ENCODE measurements at places on chromosomes 5 and 9.

DNA sequence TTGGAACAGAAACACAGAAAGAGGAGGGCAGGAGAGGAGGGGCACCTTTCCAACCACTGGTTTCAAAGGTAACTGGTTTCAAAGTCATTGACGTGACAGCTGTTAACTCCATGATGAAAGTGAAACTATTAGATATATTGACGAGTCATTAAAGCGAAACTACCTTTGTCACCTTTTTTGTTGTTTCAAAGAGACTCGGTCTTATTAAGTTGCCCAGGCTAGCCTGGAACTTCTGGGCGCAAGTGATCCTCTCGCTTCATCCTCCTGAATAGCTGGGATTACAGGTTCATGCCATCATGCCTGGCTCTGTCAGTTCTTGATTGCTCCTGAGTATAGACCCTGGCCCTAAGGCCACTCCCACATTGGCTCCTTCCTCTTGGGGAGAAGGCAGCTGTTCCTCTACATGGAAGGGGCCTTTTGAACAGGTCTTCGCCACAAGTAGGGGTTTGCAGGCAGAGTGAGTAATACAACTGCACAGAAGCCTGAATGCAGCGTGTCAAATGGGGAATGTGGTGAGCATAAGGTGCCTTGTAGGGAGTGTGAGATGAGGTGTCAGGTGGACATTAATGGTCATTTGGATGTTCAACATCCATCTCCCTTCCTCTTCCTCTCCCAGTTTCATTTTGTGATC lies 3.4 kb upstream of the F12 start:
- DNase-seq, result no peak

GRCh38 chr9:105148328-105149006 lies 96.0 kb upstream of the SLC44A1 start:
- no peak for DNase-seq

- DNase-seq, result no peak
Observed at GRCh38 chr5:14008819-14009311, 64.4 kb upstream of the DNAH5 start.

GRCh38 chr5:92775711-92776615 lies 805.1 kb downstream of the NR2F1-AS1 start:
- no peak for DNase-seq

GRCh38 chr9:72263572-72263971 lies 101.4 kb downstream of the ZFAND5 start:
- no peak for DNase-seq

DNA sequence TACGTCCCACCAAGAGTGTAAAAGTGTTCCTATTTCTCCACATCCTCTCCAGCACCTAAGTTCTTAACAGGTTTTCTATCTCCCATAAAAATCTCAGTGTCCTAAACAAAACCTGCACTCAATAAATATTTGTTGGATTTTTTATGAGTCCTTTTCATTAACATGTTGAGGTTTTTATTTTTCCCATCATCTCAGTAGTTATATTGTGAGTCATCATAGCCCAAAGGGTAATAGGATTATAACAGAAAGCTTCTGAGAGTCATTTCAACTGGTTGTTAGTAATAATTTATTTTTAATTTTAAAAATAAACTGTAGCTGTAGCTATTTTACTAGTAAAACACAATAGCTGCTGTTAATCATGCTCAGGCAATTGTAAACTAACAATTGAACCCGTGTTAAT lies 331.6 kb upstream of the SLC30A5 start:
- no peak for DNase-seq

DNA sequence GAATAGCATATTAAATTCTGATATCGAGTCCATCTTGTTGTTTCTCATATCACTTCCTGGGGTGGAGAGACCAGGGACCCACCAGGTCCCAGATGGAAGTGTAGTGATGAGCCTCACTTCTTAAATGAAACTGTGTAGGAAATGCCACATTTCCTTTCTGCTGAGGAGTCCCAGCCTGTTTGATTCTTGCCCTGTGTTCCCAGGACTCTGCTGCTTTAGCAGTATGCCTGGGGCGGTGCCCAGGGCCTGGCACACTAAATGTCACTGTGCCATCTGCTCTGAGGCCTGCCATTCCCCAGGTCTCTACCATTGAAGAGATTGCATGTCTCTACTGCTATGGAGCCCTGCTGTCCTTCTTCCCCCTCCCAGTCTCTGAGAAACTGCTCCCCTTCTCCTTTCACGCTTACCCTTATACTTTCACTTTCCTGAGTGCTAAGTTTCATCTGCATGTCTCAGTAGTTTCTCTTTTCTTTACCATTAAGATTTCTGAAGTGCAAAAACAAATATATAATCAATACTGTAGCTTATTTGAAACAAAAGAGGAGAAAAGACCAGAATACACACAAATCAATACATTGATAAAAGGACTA lies 260.4 kb downstream of the GABRB2 start:
- no peak for DNase-seq

DNA sequence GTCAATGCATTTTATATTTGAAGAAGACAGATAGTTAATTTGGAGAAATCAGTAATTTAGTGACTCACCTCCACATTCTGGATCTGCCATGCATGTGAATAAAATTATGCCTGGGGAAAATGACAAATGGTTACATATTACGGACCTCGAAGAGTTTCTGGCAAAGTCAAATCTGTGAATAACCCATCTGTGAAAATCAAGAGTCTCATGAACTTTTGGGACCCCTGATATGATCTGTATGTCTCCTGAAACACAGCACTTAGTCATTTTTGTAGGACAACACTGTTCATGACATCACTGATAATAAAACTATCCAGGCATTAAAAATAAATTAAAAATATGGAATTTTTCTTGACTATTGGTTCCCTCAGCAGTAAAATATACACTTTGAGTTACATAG lies 584.5 kb downstream of the TLE4 start:
- no peak for DNase-seq

DNA sequence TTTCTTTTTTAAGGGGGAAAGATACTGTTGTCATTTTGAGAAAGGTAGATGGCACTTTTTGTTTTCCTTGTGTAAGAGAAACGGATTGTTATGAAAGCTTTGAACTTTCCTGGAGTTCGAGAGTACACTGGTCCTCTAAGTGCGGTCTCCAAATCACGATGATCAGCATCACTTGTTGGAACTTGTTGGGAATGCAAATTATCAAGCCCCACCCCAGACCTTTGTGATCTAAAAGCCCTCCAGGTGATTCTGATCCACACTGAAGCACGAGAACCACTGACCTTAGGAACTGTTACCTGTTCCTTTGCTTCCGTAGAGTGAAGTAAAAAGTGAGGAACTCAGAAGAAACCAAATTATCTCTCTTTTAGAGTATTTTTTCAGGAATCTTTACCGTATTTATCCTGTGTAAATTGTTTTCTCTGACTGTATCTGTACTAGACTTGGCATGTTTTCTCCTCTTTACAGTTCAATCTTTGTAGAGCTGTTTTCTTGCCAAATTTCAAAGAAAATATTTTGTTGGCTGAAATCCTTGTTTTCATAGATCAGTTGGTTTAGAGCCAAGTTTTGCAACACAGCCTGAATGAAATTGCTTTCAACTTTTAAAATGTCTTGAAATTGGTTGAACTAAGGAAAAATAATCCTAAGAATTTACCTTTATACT lies 4.0 kb downstream of the MAT2B start:
- no peak for DNase-seq

- DNase-seq, result no peak
Observed at GRCh38 chr9:68454579-68455334, 85.9 kb downstream of the TMEM252 start.

DNA sequence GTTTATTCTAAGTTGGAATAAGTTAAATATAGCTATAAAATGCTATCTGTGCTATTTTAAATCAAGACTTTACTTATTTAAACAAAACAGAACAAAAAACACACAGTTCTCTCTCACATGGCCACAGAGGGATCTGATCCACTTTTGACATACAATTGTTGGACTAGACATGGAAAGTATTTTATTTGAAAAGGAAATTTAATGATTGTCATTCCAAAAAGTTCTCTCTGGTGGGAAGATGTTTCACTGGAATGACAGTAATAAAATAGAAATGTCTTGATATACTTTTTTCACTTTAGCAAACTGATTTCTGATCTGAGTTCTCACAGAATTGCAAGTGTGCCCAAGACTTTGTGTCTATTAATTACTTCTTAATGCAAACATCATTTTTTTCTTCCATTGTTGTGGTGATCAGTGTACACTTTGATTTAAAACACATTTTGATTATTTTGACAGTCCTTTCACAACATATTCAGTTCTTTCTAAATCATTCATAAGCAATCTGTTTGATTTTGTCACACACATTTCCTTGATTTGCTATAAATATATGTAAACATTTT lies 30.1 kb upstream of the MINAR2 start:
- no peak for DNase-seq

- no peak for DNase-seq
Observed at GRCh38 chr9:76395381-76395780, 1.2 kb upstream of the RFK start.

DNA sequence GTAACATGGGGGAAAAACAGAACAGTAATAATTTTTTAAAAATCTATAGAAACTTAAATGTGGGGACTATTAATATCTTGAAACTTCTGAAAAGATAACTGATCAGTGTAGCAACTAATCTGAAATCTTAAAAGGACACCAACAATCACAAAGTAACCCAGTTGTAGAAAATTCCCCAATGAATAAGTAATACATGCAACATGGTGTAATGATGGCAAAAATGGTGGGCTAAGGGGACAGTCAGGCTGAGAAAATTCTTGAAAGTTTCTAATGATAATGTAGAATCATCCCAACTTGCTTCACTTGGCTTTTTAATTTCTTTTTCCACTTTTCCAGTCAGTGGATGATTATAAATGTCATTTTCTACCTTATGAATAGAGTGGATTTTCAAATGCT lies 5.4 kb downstream of the NFIL3 start:
- no peak for DNase-seq

- no peak for DNase-seq
Observed at GRCh38 chr9:99634186-99634585, 187.5 kb upstream of the NR4A3 start.

- DNase-seq, result no peak
Observed at GRCh38 chr5:19261879-19262278, 726.1 kb downstream of the CDH18 start.

DNA sequence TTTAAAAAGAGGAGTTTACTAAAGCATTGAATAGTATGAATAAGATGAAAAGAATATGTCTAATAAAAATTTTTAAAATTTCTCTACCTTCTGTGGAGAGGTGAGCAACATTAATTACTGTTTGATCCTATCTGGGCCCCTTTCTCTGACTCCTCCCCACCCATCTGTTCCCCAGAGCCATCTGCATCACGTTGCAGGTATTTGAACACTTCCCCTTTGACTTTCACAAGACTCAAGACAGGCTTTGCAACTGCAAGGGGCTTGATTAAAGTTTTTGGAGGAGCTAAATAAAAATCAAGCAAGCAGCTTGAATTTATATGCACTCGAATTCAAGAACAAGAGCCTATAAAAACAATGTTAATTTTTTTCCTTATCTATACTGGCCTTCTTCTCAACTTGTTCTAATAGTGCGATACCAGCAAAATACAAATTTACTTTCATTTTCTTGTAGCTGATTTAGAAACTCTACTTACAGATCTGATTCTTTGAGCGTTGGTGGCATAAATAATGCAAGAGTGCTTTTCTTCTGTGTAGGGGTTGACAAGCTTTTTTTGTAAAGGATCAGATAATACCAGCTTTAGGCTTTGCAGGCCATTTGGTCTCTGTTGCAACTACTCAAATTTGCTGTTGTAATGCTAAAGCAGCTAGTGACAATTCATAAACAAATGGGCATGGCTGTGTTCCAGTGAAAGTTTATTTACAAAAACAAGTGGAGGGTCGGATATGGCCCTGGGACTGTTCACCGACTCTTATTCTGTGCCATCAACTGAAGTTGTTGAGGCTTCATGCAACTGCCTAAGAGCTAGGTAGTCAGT lies 21.2 kb downstream of the TXNDC8 start:
- no peak for DNase-seq

DNA sequence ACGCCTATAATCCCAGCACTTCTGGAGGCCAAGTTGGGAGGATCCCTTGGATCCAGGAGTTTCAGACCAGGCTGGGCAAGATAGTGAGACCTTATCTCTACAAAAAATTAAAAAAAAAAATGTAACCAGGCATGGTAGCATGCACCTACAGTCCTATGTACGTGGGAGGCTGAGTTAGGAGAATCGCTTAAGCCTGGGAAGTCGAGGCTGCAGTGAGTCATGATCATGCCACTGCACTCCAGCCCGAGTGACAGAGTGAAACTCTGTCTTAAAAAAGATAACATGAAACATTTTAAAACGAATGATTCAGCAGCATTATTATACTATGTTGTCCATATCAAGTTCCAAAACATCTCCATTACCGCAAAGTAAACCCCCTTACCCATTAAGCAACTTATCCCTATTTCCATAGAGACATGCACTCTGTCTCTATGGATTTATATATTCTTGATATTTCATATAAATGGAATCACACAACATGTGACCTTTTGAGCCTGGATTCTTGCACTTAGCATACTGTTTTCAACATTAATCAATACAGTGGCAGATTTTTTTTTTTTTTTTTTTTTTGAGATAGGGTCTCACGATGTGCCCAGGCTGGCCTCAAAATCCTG lies 56.9 kb upstream of the MTMR12 start:
- no peak for DNase-seq

GRCh38 chr9:97561501-97561900 lies 60.0 kb downstream of the TMOD1 start:
- DNase-seq, result no peak

DNA sequence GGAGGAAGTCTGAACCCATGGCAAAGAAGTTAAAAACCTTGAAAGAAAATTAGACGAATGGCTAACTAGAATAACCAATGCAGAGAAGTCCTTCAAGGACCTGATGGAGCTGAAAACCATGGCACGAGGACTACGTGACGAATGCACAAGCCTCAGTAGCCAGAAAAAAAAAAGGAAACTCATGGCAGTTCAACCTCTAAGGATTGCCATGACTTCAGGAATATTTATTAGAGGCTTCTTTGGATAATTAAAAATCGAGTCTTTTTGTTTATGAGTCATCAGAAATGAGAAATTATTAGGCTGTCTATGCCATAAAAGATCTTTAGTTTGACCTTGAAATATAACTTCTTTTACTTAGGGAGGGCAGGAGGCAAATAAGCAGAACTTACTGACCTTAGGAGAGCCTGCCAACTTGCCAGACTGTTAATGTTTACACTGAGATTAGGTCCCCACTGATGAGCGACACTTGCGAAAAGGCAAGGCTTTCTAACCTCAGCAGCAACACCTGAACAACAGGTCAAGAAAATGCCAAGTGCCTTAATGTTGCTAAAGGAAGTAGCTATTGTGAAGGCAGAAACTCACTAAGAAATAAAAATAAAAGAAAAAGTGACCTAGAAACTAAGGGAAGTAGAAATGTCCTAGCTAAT lies 55.2 kb upstream of the TUSC1 start:
- DNase-seq, result no peak

GRCh38 chr9:115142517-115143270 lies 24.7 kb upstream of the TNC start:
- no peak for DNase-seq

- DNase-seq, result no peak
Observed at GRCh38 chr5:9376363-9377117, 169.3 kb downstream of the SEMA5A start.

DNA sequence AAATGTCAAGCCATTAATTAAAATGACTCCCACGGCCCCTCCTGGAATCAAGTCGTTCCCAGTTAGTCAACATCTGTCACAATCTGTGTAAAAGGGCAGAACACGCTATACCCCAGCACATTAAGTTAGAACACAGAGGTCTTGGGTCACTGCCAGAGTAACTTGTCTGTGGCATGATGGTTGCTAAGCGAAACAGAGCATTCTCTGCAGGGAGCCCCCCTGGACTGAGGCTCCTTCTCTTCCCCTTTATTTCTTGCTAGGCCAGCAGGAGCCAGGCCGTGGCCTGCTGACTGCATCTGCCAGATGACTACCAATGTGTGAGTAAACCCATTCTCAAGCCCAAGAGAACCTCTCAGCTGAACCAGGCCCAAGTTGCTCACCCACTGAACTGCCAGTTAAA lies 51.9 kb upstream of the ZBED3 start:
- no peak for DNase-seq

All from activated CD8-positive, alpha-beta memory T cell treated with anti-CD3 and anti-CD28 coated beads for 1 hour (primary cell).